AG08396 (cell line): ENCODE measurements at places on chromosomes 12 and 14.
A peak's percentile ranks its signal among the peaks of the same experiment; 100 is the strongest.

DNA sequence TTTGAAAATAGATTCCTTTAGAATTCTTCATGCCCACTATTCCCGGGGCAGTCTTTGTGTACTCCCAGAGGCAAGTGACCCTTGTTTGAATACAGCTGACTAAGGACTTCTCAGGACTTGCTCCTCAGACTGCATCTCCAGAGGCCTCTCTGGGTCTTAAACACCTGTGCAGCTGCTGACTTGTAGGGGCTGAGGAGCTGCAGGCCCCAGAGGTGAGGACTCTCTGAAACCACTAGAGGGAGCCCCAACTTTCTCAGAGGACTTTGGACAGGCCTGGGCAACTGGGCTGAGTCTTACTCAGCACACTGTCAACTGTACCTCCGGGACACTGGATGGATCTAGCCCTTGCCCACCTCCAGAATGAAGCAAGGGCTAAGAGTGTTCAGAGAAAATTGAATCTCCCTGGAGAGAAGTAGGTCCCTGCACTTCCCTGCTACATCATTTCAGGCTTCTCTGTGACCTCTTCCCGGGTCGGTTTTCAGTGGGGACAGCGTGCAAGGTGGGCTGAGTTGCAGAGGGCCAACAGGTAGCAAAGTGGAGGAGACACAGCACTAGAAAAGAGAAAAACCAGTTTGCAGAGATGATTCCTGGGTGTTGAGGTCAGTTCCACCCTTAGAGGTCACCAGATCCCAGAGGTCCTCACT lies 164.6 kb downstream of the TMEM117 start:
- DNase-seq: peak; percentile 47

GRCh38 chr14:104715416-104715815 lies 8.6 kb upstream of the ADSS1 start:
- no peak for DNase-seq

GRCh38 chr14:22814941-22815713 lies at the start of gene SLC7A7:
Gene SLC7A7 (minus strand): TSS chr14:22815435. CDS start chr14:22813398, 2,037 bp downstream.
- no peak for DNase-seq

GRCh38 chr12:34402899-34403705 lies 380.8 kb downstream of the ALG10 start:
- no peak for DNase-seq

GRCh38 chr12:23860019-23860418 lies 89.5 kb downstream of the SOX5 start:
- DNase-seq: no peak

DNA sequence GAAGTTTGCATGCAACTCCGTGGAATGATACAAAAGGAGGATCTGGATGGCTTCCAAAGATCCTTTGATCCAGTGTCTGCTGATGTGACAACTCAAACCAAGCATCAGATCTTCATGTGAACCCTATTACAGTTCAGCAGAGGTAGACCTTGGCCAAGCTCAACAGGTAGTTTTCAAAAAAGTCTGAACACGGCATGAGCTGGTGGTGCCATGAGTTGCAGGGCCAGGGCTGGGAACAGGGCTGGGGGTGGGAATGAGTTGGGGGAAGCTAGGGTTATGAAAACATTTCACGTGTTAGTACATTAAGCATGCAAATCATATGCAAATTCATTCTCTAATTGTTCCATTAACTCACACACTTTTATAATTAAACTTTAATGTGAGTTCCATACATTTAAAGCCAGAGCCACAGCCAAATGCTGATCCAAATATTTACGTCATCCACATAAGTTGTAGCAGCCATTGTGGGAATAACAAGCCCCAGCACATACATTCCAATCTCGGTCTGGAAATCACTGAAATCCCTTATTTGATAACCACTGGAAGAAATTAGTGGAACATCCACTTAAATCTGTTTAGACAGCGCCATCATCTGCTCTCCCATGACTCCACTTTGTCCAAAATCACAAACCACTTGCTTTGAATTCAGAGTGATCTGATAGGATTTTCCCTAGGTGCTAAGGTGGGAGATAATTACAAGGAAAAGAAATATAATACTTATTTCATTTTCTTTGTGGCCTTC lies 158.5 kb downstream of the APAF1 start:
- DNase-seq: no peak

DNA sequence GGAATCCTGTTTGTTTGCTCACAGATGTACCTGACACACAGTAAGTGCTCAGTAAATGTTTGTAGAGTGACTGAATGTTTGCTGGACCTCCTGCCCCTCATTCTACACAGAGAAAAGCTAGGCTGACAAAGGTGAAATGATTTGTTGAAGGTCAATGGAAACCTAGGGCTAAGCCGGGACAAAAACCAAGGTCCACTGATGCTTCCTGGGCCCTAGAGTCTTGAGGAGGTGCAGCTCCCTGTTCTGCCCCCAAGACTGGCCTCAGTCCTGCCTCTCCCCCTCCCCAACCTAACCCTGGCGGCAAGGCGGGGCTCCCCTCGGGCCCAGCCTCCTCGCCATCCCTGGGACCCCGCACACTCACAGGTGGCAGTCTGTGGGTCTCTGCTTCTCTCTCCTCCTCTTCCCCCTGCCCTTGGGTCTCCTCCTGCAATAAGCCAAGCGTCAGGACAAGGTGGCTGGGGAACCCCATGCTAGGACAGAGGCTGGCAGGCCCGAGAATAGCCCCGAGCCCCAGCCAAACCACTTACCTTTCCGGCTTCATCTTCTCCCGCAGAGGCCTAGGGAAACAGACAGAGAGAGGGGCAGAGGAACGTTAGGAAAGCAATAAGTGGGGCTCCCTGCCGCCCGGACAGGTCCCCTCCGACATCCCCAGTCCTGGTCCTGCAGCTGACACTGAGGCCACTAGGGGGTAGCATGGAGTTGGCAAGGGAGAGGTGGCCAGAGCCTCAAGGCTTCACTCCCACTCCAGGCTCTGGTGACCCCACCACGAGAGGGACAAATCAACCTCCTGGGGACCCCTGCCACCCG lies 9.3 kb downstream of the PGF start:
- DNase-seq: peak; percentile 91

DNA sequence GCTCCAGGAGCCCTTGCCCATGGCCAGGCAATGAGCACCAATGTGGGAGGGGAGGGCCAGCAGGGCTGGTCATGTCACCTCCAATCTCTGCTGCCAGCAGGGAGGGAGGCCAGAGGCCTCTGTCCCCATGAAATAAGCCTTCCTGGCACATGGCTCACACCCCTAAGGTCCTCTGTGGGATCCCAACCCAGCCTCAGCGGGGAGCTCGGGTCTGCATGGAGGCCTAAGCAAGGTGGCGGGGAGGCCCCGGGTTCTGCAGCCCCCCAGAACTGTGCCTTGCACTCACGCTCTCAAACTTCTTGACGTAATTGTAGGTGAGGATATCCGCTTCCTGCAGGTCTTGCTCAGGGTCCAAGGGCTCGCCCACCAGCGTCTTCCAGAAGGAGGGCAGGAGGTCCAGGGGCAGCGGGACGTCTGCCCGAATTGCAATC lies 41.7 kb downstream of the TRAFD1 start:
- no peak for DNase-seq

DNA sequence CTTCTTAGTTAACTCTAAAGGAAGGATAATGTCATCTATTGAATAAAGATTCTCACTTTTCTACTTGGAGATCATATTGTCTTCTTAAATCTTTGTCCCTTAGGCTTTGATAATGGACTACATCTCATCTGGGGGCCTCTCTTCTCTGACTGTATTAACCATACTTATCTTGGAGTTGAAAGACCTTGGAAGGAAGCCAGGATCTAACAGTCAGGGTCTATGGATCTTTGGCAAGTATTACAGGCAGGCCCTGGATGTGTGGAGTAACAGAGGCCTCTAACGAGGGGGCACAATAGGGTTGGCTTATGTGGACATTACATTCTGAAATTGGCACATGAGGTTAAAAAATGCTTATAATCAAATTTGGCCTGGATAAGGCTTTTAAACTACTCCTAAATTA lies 513.8 kb downstream of the NRXN3 start:
- DNase-seq: no peak

DNA sequence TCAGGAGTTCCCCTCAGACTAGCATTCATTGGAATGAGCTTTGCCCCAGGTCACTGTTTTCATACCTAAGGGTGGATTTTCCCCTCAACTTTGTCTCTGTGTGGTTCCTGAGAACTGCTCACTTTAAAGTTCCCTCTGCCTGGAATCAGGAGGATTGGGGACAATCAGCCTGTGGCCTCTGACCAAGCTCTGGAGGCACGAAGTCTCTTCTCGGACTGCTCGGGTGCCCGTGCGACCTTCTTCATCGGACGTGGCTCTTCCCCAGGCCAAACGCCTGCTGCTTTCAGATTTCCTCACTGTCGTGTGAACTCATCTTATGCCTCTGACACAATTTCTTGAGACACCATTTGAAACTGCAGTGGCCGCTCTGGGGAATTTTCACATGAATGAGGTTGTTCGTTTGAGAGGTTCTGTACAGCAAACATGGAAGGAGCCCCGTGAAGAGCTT lies 153.7 kb upstream of the PZP start:
- no peak for DNase-seq

DNA sequence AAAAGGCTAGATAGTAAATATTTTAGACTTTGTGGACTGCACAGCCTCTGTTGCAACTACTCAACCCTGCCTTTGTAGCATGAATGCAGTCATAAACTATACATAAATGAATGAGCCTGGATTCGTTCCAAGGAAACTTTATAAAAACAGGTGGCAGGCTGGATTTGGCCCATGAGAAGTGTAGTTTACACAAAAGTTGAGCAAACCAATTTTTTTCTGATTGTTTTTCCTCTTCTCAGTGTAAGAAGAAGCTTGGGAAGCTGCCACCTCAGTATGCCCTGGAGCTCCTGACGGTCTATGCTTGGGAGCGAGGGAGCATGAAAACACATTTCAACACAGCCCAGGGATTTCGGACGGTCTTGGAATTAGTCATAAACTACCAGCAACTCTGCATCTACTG lies 9.5 kb downstream of the OAS1 start:
- DNase-seq: no peak
